Stimulated activated CD4-positive, alpha-beta T cell treated with anti-CD3 and anti-CD28 coated beads, Interleukin-15, amount 100 ng/mL, for 1 hour (primary cell): ENCODE measurements at places on chromosomes 6 and 20.

GRCh38 chr20:53926428-53927028 lies 143.9 kb downstream of the BCAS1 start:
- DNase-seq, result no peak

DNA sequence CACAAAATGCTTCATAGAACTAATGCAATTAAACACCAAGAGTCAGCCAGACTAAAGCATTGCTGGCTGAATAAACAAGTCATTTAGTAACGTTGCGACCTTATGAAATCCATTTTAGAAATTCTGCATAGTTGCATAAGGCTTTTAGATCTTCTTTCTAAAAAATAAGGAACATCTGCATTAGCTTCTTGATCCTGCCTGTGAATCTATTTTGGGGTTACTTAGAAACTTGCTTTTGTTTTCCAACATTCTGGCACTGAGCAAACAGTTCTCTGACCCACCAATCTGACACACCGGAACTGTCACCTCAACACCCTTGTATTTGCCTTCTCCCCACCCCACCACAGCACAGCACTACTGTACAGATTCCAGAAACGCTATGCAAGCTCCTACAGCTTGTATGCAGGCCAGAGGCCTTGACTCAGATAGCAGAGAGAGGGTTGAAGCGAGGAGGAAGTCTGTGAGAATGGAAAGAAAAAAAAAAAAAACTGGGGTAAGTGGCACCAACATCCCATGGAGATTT lies 55.0 kb downstream of the KIF13A start:
- DNase-seq, result no peak

DNA sequence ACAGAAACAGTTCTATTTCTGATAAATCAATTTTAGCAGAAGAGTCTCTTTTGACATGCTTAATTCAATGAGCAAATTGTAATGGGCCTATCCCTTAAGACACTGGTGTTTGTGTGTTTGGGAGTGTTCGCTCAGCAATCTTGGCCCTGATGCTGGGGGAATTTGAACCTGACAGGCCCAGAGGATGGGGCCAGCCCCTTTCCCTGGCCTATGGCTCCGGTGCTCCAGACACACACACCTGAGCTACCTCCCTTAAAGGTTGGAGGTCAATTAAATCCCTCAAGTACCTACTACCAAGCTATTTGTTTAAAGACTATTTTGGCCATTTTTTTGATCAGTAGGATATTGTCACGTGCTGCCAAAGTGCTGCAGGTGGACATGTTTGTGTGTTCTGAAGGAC lies 549.3 kb downstream of the PRKN start:
- no peak for DNase-seq

GRCh38 chr6:44558024-44558831 lies 170.7 kb downstream of the CDC5L start:
- DNase-seq, result no peak

DNA sequence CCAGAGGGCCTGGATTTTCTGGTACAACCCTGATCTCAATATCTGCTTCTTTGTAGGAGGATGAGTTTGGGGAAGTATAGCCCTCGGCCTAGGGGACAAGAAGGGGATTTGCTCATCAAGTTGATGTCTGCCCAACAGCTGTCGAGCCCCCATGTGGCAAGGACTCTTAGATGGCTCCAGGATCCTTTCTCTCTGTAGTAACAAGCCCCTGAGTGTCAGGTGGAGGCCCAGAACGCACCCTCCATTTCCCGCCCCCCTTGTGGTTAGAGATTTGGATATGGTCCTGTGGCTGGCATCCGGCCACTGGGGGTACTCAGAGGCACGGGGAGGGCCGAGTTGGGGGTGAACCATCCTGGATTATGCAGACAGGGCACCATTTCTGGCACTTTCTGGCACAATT lies 50.1 kb downstream of the CTCFL start:
- DNase-seq, result no peak

GRCh38 chr20:23235173-23236027 lies 115.2 kb upstream of the NXT1 start:
- no peak for DNase-seq

DNA sequence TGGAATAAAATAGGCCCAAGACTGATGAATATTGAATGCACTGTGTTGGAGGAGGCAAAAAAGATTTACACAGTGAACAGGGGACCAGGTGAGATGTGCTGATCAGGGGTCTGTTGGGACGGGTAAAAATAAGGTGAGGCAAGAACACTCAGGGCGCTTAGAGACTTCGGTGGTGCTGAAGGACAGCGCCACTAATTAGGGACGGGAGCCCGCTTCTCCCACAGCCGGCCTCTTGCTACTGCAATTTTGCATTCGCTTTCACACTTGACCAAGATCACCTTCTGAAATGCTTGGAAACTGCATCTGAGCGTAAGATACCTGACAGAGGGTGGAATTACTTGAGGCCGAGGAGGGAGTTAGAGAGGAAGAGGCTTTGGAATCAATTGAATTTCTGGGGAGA lies 7.3 kb downstream of the TFAP2D start:
- no peak for DNase-seq

GRCh38 chr6:49676671-49677281 lies 36.6 kb downstream of the CRISP2 start:
- DNase-seq, result no peak
